T-helper 17 cell (primary cell): ENCODE measurements at places on chromosomes 2 and 18.

GRCh38 chr2:38505779-38506178 is 96.9 kb downstream of the HNRNPLL start:
- no peak for DNase-seq

DNA sequence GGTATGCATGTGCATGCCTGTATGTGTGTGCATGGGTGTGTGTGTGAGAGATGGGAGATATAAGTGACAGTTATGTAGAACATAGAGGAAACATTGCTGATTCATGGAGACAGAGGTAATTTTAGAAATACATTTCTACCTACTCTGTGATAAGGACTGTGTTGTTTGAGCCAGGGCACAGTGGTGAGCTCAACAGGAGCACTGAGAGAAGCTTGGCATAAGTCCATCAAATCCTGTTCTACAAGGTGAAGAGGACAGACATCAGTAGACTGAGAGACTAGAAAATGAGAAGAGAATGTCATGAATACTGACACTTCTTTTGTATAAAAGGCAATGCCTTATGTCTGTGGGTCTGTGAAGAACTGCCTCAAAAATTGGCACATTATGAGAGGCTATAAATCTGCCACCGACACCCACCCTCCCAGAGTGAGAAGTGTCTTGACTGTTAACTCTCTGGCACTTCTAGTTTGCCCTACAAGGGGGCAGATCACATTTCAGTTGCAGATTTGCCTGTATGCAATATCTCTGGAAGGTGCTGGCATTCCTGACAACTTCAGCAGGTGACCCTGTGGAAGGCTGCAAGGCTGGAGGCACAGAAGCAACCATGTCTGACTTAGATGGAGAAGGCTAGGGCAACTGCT is 962.3 kb upstream of the NRXN1 start:
- no peak for DNase-seq

GRCh38 chr2:111198701-111199100 is 78.0 kb downstream of the BCL2L11 start:
- no peak for DNase-seq

- no peak for DNase-seq
Measured at GRCh38 chr2:27211241-27211942, 449 bp upstream of the ATRAID start.

GRCh38 chr2:11377928-11378545 is 33.6 kb upstream of the ROCK2 start:
- no peak for DNase-seq

DNA sequence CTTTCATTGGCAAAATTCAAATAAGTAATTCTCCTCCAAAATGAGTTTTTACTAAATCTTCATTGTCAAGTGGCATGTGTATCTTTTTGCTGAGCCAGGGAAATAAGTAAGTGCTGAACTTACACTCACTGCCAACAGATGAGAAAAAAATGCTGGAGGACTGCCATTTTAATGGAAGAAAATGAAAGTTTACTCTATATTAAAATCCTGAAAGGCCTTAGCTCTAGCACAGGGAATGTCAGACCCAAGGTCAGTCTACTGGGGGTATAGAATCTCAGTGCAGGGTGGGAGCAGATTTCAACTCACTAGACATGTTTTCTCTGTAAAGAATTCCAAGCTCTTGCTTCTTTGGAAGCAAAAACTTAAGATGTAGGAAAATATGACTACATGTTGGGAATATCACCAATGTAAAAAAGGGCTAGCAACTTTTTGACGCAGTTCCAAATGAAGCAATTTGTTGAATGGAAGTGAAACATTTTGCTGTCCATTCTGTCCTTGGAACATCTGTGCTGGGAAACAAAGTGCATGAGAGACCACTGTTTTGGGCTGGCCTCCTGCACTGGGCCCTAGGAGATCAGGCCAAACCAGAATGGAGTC is 127.0 kb downstream of the ST6GAL2 start:
- no peak for DNase-seq

DNA sequence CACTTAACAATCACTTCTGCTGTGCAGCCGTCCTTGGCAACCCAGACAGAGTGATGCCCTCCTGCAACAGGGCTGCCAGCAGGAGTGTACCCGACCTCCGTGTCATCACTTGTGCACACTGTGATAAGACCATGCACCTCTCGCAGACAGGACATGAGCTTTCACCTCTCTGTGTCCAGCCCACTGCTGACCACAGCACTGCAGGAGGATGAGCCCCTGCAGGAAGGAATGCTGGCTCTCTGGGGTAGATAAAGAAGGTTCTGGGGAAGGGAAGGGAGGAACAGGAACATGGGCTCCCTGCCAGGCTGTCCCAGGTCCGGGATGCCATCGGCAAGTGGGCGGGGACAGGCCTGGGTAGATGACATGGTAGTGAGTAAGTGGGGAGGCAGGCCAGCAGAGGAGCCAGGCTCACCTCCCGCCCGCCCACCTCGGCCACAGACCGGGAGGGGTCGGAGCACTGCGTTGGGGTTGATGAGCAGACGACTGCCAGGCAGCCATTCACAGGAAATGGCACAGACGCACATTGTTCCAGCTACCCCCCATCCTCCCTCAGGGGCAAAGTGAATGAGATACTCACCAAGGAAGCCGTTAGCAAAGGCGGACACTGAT is 18.6 kb upstream of the COL6A3 start:
- DNase-seq = peak; percentile 27

- no peak for DNase-seq
Measured at GRCh38 chr2:240452462-240453256, 17.2 kb downstream of the GPC1 start.
